Spinal cord (tissue), 10 donors: ENCODE measurements at places on chromosomes 5 and 9. TPM values are rescaled to one million over a fixed set of nuclear protein-coding genes. Genes with fewer than 3 reads are reported as not detected.

Gene TAF11L13
- polyA plus RNA-seq: not detected

DNA sequence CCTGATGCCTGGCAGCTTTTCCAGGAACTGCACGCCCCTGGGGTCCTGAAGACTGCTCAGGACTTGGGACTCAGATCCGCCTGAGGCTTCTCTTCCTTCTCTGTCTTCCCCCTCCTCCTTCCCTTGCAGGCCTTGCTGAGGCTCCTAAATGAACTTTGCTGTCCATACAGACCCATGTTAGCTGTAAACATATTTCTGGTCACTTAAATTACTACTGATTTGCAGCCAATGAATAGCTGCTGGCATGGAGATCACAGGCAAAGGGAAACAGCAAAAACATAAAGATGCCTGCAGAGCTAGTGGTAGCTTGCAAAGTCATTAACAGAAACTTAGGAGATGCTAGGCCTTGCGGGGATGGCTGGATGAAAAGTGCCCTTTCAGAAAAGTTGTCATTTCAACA, 261.9 kb downstream of the GADD45G start:
- DNase-seq: no peak

GRCh38 chr9:97518909-97519307, 17.4 kb downstream of the TMOD1 start:
- DNase-seq: peak; percentile 30

GRCh38 chr5:136396886-136397285, 31.5 kb upstream of the TRPC7 start:
- DNase-seq: no peak

- DNase-seq: no peak
Measured at GRCh38 chr5:39130716-39131115, 56.5 kb upstream of the RICTOR start.

GRCh38 chr5:44821164-44821563, 12.4 kb downstream of the MRPS30 start:
- no peak for DNase-seq

Gene FAM114A2
- polyA plus RNA-seq: 20.2 TPM

DNA sequence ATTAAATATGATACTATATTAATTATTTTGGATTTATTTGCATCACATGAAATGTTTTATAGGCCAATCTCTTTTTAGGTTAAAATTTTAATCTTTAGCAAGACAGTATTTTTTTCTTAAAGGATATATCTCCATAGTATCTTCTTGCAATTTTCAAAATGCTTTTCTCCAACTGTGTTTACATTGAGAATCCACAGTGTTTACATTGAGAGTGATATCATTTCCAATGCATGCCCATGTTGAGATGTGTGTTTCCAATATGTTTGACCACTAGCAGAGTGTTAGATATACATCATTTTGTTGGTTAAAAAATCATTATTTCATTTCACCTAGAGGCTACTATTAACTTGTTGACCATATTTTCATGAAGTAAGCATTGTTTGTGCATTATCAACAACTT, 17.3 kb downstream of the VCAN start:
- no peak for DNase-seq

Gene OXCT1
- 98.4 TPM for polyA plus RNA-seq
